ENCODE measurements at places on chromosomes 1 and 21.

DNA sequence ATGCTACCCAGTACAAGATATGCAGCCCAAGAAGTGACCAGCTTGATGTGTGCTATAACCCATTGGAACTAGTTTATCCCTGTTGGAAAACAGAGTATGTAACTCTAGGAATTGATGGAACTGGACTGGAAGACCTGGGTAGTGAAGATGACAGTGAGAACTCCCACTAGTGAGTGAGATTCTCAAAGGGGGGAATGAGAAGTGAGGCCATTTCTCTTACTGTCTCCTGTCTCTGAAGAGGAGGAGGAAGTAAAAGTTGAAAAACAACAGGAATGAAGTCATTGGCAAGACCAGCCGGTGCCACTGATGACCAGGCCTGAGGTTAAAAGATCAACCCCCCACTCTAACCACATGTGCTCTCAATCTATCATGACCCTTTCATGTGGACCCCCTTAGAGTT, 20.9 kb downstream of the PLA2G2F start:
- no peak for DNase-seq

DNA sequence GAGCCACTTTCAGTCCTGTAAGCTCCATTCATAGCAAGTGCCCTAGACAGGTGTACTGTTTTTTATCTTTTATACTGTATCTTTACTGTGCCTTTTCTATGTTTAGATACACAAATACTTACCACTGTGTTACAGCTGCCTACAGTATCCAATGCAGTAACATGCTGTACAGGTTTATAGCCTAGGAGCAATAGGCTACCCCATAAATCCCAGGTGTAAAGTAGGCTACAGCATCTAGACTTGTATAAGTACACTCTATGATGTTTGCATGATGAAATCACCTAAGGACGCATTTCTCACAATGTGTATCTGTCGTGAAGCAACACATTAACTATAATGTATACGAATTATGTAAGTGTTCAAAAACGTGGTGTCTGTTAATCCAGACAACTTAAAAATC, 10.7 kb downstream of the HLCS start:
- DNase-seq: no peak

- no peak for DNase-seq
These were observed 1.5 kb downstream of the HIPK1 start for GRCh38 chr1:113930499-113931161.

GRCh38 chr1:76354236-76354635, 279.7 kb downstream of the ST6GALNAC3 start:
- no peak for DNase-seq

DNA sequence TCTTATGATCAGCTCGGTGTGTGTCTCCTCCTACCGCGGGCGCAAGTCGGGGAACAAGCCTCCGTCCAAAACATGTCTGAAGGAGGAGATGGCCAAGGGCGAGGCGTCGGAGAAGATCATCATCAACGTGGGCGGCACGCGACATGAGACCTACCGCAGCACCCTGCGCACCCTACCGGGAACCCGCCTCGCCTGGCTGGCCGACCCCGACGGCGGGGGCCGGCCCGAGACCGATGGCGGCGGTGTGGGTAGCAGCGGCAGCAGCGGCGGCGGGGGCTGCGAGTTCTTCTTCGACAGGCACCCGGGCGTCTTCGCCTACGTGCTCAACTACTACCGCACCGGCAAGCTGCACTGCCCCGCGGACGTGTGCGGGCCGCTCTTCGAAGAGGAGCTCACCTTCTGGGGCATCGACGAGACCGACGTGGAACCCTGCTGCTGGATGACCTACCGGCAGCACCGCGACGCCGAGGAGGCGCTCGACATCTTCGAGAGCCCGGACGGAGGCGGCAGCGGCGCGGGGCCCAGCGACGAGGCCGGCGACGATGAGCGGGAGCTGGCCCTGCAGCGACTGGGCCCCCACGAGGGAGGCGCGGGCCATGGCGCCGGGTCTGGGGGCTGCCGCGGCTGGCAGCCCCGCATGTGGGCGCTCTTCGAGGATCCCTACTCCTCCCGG, 1.5 kb downstream of the KCNC4 start:
- DNase-seq: no peak

DNA sequence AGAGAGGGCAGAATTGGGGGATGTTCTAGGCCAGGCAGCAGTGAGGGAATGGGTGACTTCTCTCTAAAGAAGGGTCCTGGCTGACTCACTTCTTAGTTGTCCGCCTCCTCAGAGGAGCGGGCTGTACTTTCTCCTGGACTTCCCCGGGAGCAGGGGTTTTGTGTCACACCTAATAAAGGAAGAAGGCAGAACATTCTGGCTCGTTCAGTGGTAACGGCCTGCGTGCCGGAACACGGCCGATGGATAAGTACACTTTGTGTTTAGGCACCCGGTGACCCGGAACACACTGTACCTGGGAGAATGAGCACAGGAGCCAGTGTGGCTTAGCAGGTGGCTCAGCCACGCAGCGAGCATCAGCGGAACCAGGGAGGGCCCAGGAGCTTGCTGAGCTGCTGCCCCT, 84.7 kb downstream of the FBXO2 start:
- DNase-seq: no peak

- no peak for DNase-seq
These were observed 271.4 kb downstream of the FOXD2 start for GRCh38 chr1:47709019-47709871.

DNA sequence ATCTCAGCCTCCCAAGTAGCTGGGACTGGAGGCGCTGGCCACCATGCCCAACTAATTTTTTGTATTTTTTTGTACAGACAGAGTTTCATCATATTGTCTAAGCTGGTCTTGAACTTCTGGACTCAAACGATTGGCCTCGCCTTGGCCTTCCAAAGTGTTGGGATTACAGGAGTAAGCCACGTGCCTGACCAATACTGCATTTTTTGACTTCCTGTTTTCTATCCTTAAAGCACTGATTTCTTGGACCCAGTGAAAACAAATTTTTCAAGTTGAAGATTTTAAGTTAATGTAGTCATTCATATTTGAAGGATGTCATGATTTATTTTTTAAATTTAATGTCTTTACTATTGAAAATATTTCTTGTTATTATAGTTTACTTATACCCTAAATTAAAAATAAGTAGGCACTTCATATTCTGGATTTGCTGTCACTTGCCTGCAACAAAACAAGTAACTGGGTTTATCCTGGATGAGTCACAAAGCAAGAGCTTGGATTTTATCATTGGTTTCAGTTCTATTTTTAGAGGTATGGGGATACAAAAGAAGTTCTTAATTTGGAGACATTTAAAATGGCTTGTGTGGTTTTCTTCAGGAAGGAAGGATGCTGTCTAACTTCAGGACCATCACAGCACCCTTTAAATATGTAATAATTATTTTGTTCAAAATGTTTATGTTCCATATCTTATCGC, 2.2 kb upstream of the VPS45 start:
- DNase-seq: no peak

- DNase-seq: no peak
These were observed 93.3 kb downstream of the SPSB1 start for GRCh38 chr1:9385801-9386573.

DNA sequence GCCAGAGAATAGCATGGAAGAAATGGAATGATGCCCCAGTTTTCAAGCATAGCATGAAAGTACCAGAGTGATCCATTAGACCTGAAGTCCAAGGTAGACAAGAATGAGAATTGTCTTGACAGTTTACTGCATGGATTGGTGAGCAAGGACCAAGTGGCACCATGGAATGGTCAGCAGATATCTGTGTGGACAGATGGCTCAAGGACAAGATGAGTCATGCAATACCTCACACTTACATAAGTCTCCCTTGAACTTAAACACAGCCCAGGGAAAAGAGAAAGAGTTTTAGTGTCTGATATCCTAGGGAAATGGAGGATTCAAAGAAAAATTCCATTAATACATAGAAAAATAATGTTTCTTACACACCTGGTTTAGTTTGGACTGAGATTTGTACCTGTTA, 195.2 kb downstream of the MRPL39 start:
- DNase-seq: no peak

DNA sequence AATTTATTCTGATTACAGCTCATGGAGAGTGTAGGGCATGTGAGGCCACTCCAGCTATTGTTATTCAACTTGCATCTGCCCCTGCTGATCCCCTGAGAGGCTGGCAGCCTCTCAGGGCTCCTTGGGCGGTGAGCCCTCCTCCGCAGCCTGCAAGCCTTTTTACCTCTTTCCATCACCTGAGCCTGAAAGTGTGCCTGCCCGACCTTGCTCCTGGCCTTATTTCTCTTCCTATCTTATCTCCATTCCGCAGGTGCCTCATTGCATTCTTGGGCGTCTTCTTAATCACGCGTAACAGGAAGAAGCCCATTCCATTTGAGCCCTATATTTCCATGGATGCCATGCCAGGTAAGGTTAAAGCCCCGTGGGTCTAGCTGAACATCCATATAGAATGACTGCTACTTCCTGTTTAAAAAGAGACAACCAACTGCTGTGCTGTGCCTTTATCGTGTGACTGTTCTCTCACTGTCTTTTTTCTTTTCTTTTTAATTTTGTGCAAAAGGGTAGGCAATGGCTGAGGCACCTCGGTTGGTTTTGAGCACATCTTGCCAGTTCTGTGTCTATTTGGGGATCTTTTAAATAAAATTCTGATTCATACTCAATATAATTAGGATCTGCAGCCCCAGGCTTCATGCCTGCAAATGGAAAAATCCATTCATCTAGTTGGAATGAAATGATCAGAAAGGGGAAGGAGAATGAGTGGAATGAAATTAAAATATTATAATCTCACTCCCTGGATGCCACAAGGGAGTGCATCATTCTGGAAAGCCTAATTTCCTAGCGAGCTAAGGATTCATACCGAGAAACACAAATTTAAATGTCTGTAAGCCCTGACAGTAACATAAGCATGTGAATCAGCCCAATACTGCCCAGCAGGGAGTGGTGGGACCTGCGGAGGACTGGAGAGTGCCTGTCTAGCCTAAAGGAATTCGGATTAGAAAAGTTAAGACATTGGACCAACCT, 38.6 kb upstream of the RCAN3 start:
- no peak for DNase-seq

DNA sequence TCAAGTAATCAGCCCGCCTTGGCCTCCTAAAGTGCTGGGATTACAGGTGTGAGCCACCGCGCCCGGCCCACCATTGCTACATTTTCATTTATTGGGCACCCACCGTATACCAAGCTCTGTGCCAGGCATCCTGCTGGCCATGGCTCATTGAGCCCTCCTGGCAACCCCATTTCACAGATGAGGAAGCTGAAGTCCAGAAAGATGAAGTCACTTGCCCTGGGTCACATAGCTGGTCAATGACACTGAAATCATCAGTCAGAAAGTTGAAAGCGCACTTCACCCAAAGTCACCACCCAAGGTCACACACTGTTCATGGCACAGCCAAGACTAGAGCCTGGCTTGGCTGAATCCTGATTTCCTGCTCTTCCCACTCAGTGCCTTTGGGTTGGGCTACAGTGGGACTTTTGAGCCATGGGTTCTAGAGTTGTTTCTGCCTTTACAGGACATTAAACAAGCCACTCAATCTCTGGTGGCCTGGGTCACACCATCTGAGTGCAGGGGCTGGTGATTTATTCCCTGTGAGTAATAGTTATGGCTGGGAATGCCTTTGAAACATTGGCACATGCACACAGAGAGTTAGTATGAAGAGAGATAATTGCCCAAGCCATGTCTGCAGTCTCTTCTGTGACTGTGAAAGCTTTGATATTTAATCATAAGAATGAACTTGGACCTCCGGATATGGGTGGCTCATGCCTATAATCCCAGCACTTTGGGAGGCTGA, 16.0 kb upstream of the ARHGEF10L start:
- no peak for DNase-seq

DNA sequence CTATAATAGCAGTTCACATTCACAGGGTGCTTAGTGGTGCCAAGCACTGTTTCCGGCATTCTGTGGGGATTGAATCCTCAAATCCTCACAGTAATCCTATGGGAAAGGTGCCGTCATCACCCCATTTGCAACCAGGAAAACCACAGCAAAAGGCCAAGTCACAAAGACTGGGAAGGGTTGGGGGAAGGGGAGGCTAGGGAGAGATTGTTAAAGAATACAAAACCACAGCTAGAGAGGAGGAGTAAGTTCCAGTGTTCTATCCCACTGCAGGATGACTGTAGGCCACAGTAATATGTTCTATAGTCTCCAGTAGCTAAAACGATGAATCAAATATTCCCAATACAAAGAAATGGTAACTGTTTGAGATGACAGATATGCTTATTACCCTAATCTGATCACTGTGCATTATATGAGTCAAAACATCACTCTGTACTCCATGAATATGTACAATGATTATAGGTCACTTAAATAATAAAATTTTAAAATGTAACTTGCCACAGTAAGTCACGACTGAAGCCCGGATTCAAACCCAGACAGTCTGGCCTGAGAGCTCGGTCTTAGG, 256.8 kb downstream of the TOMM20 start:
- no peak for DNase-seq
